ENCODE measurements at places on chromosomes 11 and 22.

DNA sequence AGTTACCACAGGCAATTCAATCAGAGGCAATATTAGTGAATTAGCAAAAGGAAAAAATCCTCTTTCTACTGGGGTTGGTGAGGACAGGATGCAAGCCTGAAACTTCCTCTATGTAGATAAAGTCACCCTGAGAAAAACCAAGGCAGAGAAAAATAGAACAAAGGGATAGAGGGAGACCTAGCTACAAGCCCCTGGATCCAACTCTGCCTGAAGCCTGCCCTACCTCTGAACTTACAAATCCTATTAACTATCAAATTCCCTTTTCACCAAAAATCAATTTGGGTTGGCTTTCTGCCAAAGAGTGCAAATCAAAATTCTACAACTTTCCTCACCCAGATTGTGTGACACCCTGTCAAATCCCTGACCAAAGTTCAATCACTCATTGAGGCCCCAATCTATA, 161.3 kb downstream of the LARGE1 start:
- no peak for DNase-seq

- DNase-seq: no peak
Observed at GRCh38 chr22:50101870-50102565, 12.2 kb downstream of the MOV10L1 start.

DNA sequence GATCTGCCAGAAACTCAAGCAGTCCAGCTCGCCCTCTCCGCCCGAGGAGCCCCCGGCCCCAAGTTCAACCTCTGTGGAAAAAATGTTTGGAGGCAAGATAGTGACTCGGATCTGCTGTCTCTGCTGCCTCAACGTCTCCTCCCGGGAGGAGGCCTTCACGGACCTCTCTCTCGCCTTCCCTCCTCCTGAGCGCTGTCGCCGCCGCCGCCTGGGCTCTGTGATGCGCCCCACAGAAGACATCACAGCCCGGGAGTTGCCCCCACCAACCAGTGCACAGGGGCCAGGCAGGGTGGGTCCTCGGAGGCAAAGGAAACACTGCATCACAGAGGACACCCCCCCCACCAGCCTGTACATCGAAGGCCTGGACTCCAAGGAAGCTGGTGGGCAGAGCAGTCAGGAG, 20.8 kb downstream of the USP35 start:
- no peak for DNase-seq

DNA sequence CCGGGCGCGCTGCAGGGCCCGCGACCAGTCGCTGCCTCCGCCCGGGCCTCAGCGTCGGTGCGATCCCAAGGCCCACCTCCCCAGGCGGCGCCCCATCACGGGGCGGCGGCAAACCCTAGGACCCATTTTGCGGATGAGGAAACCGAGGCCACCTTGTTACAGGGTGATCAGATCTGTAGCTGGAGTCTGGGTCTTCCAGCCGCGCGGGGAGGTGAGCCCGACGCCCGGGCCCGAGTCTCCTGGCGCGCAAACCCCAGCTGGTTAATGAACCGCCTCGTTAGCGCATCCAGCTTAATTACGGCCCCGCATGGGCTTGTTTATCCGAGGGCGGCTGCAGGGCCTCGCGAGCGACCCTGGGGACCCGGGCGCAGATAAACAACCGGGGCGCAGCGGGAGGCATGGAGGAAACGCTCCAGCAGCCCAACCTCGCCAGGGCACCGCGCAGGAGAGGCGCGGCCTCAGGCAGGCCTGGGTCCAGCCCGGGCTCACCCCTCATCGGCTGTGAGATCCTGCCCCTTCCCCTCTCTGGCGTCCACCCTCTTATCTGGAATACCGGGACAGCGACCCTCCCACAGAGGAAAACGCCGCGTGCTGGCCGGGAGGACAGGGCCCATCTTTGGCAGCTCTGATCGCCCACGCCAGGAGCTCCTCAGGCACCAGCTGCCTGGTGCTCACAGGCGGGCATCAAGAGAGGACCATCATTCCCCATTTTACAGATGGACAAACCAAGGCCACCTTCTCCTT, 14.7 kb downstream of the OTUB1 start:
- no peak for DNase-seq

DNA sequence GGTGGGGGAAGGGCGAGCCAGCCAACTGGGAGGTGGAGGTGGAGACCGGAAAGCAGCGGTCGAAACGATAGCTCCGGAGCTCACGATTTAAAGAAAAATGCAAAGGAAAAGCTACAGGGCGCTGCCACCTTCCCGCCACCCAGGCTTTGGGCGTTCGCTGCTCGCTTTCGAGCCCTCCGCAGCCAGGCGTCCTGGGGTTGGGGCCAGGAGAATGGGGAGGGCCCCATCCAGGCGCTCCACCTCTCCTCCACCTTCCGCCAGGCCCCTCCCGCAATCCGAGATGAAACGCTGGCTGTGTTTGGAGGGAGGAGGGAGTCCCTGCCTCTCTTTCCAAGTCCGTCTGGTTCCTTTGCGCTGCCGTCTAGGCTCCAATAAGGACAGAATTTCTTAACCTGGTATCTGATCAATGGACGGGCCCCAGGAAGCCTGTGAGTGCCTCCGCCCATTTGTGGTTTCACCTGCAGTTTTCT, 483 bp upstream of the ABTB2 start:
- DNase-seq: no peak

- no peak for DNase-seq
Observed at GRCh38 chr11:58471892-58472291, 29.9 kb upstream of the OR5B12 start.

GRCh38 chr11:112762707-112763090, 198.5 kb upstream of the NCAM1 start:
- DNase-seq: no peak

- DNase-seq: no peak
Observed at GRCh38 chr11:26204101-26204500, 127.8 kb upstream of the ANO3 start.

- DNase-seq: peak; percentile 17
Observed at GRCh38 chr11:76236092-76236999, 30.0 kb upstream of the WNT11 start.

GRCh38 chr11:131875611-131876010, 505.2 kb downstream of the NTM start:
- DNase-seq: no peak

GRCh38 chr11:12810568-12810894, 136.3 kb downstream of the TEAD1 start:
- no peak for DNase-seq

DNA sequence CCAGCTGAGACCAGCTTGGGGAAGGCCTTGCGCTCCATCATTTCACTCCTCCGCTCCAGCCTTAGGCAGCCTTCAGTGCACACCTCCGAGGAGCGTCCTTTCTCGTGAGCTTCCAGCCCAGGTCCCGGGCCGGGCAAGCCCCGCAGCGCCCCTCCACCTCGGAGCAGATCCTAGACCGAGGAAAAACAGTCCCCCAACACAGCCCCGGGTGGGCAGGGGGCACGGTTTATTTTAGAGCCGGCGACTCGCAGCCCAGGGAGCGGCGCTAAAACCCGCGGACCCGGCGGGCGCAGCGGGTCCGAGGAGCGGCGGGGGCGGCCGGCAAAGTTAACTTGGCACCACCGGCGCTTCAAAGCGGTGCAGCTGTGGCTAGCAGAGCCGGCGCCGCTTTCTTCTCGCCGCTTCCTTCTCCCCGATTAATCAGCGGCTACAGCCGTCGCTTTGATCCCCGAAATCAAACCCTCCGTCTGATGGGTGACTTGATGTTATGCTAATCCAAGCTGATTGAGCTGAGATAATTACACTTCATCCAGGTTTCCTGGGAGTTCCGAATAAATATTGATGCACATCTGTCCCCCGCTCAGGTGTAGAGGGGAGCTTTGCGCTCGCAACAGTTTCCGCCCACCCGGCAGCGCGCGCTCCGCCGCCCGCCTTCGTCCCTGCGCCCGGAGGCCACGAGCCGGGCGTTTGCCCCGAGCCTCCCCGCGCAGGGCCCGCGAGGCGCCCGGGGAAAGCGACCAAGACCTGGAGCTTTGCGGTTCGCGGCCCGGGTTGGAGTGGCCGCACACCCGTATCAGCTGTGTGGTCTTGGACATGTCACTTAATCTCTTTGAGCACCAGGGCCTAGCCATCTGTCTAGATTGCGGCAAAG, 192.7 kb downstream of the BUD13 start:
- DNase-seq: no peak

GRCh38 chr11:121741761-121742361, 289.1 kb upstream of the SORL1-AS1 start:
- DNase-seq: no peak

DNA sequence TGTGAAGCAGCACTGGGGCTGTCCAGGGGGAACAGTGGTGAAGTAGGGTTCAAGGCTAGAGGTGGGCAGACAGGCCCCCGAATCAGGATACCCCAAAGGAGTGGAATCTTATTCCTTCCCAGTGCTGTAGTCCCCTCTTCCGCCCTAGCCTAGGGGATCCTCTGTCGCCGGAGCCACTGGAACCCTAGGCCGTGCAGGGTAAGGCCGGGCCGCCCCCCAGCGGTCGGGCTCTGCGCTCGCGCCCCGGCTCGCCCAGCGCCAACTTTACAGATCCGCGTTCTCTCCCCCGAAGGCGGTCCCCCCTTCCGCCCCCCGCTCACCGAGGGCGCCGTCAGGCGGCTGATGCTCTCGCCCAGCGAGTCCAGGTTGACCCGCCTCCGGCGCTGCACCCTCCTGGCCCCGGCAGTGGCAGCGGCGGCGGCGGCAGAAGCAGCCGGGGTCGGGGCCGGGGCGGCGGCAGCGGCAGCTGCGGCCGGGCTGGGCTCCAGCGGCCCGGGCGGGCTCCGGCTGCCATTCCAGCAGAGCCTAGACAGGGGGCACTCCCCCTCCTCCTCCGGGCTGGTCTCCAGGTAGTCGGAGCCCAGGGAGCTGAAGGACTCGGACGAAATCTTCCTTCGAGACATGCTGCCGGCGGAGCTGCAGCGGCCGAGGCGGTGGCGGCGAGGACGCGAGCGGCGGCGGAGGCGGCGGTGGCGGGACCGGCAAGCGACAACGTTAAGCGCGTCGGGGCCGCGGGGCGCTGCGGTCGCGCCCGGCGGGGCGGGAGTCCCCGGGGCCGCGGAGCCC, 650 bp downstream of the GUCY1A2 start:
- DNase-seq: no peak

GRCh38 chr22:26079009-26079408, 90.3 kb upstream of the SEZ6L start:
- DNase-seq: no peak

GRCh38 chr11:33383075-33383919, 126.1 kb downstream of the HIPK3 start:
- DNase-seq: no peak

GRCh38 chr11:17272801-17273200, 3.7 kb upstream of the NUCB2 start:
- DNase-seq: no peak

DNA sequence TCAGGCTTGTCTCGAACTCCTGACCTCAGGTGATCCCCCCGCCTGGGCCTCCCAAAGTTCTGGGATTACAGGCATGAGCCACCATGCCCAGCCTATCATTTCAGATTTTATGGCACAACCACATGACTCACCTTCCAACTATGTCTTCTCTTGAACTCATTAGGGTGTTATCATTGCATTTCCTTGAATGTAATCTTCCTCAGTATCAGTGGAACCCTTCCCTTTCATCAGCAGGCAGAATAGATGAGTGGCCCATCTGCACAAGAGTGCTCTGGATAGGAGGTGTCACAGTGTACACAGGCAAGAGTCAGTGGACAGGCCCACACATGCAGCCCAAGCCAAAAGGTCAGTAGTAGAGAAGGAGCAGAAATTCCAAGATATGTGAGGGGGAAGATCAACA, 29.1 kb upstream of the AQP11 start:
- DNase-seq: no peak

DNA sequence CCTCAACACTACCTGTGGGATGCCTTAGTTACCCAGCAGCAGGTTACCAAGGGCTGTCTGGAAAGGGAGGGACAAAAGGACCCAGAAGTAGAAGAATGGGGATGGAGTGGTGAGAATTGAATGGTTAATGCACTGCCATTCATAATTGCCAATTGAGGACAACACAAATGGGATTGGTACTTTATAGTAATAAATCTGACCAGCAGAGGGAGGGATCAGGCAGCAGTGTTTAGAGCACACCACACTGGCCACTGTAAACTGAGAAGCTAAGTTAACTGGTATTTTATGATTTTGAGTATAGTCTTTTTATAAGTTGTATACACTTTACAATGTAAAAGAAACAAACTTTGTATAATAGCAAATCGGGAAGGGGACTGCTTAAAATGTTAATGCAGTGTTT, 10.7 kb downstream of the TBRG1 start:
- no peak for DNase-seq

DNA sequence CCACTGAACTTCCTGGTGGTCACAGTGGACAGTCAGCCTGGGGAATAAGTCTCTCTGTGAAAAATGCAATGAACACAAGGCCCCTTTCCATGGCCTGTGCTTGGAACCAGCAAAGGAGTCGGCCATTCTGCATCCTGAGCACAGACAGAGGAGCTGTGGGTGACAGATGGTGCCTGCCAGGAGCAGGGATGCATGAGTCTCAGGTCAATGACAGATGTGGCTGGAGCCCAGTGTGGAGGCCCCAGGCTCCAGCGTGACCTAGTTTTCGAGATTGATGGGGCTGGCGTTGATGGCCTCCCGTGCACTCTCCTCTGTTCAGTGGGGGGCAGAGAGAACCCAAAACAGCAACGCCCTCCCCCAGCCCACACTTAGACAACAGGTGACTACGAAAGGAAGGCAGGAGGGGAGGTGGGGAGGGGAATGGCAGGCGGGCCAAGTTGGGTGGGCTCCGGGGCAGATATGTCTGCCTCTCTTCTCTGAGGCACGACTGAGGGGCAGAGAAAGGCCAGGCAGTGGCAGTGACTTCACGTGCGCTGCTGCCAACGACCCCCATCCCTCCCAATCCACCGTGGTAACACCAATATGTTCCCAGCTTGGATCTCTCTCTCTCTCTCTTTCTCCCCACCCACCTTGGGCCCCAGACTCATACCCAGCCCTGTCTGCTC, 34.4 kb upstream of the CD5 start:
- DNase-seq: no peak

- no peak for DNase-seq
Observed at GRCh38 chr22:38383417-38383816, 66.2 kb upstream of the CSNK1E start.
